ENCODE measurements at places on chromosomes 16 and 17.
A peak's percentile ranks its signal among the peaks of the same experiment; 100 is the strongest.

- DNase-seq, result no peak
Measured at GRCh38 chr17:66967837-66968543, 3.5 kb downstream of the CACNG4 start.

DNA sequence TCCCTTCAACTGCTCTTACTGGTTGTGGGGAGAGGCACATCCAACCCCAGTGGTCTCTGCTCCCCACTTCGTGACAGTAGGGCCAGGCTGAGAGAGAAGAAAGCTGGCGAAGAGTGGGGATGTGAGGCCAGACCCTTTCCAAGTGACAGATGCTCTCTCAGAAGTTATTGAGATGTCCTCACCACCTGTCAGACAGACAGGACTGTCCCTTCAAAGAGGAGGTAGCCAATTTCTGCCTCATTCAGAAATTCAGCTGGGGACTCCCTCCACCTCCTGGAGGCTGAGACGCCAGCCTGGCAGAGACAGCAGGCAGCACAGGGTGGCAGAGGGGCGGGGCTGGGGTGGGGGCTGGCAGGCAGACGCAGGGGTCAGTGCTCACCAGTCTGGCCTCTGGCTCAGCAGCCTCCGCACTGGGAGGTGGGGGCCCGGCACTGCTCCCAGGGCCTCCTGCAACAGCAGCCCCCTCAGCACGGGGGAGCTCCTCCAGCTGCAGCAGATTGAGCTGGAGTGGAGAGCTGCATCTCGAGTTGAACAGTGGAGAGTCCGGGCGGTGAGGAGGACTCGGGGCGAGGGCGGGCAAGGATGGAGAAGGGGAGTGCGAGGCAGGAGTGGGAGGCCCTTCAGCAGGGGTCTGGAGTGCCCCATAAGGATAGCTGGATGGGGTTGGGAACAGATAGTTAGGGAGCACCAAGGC is 9.2 kb downstream of the PER1 start:
- DNase-seq, result no peak

DNA sequence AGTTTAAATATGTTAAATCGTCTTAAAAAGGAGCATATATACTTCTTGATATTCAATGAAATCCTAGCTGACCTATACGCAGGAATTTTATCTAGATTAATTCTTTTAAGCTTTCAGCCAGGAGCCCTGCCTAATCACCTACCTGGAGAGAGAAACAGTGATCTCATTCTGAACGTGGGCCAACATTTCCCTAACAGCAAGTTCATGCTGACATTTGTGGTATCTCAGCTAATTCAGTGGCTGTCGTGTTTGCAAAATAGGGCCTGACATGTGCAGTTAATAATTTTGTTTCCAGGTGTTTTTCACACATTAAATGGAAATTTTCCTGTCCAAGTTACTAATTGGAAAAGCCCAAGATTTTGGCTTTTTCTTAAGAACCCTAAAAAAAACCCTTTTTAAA is 17.4 kb downstream of the KRT24 start:
- no peak for DNase-seq

DNA sequence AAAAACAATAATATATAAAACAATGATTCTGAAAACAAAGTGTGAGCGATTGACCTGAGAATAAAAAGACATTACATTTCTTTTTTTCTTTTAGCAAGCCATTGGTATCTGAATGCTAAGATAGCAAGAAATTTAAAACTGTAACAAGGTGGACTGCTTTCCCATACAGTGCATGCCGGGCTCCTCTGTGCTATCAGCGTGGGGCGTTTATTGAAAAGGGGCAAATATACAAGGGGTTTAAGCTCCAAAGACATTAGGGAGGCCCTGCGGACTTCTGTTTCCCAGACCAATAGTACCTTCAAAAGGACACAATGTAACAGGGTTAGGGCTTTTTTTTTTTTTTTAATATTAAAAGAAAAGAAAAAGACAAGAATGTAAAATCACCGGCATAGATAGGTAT is 261.3 kb downstream of the ZFHX3 start:
- DNase-seq, result no peak

DNA sequence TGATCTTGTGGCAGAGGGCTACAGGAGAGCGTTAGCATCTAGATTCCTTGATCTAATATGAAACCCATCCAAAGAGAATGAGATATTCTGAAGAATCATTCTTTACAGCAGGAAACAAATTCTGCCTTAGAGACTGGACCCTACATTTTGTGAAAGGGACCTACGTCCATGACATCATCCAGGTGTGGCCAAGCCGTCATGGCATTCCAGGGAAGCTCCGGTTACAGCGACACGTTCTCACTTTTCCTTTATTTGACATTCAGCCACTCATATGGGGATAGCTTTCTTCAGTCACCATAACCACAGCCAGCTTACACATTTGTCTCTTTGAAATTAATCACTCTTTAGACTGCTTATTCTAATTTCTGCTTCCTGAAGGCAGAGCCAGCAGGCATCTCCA is 408.1 kb downstream of the XYLT1 start:
- no peak for DNase-seq

DNA sequence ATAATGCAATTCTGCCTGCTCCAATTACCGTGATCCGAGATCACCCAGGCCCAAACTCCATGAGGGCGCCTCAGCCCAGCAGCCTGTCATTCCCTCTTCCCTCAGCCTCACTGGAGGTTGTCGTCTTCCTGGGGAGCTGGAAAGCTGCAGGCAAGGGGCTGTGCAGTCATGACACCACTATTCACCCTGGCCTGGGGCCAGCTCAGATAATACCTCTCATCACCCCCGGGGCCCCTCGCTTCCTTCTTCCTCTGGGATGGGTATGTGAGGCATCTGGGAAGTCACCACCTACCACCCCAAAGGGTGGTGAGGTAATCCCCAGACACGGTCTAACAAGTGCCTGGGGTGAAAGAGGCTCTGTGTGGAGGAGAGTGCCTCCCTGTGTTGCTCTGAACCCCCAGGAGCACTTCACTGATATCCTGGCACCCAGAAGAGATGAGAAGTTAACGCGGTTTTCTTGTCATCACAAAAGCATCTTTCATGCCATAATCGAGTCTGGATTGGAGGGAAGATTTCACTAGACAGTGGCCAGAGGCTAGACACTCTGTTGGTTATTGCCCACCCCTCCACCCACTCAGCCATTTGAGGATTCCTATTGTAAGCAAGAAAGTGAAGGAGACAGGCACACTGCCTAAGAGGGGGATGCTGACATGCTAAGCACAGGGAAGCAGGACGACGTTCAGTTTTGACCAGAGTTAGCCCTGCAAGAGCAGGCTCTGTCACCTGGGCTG is 18.4 kb downstream of the CFAP20 start:
- DNase-seq, result peak; percentile 80

DNA sequence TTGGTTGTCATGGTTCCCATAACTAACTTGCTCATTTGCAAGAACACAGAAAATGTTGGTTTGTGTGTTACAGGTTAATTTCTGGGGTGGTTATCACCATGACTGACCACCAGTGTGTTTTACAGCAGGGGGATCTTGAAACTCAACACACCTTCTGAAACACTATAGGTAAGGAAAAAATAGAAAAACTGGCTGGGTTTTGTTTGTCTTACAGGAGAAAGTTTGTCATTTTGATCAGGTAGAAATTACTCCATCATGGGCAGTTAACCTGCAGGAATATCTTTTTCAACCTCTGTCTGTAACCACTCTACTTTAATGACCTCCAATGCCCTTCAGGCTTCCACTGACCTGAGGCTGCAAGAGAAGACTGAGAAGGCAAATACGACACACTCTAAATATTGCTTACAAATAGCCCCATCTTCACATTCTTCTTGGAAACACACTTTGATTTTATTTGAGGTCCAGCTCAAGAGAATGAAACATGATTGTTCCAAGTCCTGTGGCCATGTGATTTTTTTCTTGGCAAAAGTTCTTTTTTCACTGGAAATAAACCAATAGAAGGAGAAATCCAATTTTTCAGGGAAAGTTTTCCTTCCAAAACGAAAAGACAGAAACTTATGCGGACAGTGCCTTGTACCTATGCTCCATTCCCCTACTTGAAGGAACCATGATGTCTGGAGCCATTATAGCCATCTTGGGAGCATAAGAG is 428.7 kb upstream of the SALL1 start:
- DNase-seq, result no peak

Data from keratinocyte (primary cell).